KBM-7 (cell line): ENCODE measurements at places on chromosomes 4 and X.

DNA sequence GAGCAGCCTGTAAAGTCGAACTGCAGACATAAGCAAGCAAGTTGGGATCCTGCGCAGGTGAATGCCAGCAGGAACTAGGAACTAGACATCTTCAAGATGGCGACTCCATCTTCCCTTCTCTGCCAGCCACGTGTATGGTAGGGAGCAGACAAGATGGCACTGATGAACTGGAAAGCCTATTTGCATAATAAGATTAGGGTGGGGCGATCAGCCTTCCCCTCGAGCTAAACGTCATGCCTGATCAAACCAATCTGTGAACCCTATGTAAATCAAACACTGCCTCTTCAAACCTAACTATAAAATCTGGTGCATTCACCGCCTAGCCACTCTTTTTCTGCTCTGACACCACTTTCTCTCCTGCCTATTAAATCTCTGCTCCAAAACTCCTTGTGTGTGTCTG is 28.1 kb upstream of the LGI2 start:
- no peak for DNase-seq

DNA sequence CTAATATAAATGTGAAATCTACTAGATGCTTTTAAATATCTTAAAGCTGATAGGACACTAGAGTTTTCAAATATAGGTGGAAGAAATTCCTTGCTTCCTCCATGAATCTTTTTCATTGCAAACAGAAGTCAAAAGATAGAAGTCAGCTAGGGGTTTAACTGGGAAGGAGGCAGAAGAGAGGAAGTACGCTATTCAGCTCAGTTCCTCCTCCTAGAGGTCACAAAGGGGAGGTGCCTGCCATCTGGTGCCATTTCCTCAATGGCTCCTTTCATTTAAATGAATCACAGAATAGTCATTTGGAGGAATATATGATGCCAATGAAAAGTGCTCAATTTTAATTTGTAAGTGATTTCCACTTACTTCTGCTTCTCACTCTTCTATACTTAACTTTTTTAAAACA is 8.5 kb downstream of the COL25A1 start:
- peak; percentile 86 for DNase-seq

DNA sequence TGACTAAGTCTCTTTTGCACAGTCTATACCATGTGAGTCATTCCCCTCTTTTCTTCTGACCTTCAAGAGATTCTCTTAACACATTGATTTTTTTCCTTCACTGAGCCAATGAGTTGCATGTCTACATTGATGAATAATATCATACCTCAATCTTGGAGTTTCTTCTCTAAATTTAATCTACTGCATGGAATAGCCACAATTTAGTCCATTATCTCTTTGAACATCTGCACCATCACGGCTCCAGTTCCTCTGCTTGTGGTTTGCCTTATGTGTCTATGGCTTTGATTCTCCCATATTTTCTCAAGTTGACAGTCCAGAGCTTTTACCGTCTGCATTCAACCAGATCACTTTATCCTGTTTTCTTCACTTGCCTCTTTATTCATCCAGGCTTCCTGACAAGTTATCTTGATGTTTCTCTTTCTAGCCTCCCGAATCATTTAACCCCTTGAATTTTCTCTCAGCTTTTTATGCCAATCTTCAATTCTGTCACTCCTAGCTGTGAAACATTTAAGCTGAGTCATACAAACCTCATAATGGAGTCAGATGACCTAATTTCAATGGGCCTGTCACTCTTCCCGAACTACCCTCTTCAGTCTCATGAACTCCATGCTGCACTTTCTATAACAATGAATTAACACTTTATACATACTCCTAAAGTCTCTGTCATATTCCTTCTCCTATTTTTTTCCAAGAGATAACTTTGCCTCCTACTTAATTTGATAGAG is 222.3 kb downstream of the CPE start:
- peak; percentile 60 for DNase-seq

DNA sequence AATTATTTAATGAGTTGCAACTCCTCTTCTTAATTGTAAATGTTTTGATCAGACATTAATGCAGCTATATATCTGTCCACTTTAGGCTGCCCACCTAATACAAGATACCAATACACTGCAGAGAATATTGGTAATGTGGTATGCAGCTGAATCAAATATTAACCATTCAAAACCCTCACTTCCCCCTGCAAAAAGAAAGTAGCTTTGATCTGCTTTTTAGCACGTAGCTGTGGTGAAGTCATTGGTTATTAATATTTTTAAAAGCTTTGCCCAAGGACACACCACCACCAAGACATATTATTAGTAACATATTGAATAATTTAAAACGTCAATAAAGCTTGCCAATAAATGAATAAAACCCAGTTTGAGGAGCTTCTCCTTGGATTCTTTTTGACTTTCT is 28.6 kb upstream of the CYP2U1 start:
- no peak for DNase-seq

GRCh38 chr4:22532117-22532516 is 16.3 kb upstream of the ADGRA3 start:
- DNase-seq = no peak

- DNase-seq = no peak
Measured at GRCh38 chrX:72027024-72027913, 104.4 kb downstream of the RTL5 start.

DNA sequence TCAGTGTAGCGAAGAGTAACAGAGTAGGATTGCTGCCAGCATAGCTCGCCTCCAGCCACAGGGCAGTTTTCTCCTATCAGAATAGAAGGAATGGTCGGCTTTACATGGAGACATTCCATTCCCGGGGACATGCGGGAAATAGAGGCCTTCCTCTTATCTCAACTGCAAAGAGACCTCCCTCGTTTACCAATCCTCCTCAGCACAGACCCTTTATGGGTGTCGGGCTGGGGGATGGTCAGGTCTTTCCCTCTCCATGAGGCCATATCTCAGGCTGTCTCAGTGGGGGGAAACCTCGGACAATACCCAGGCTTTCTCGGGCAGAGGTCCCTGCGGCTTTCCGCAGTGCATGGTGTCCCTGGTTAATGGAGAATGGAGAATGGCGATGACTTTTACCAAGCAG is 285.0 kb downstream of the ASMT start:
- no peak for DNase-seq

DNA sequence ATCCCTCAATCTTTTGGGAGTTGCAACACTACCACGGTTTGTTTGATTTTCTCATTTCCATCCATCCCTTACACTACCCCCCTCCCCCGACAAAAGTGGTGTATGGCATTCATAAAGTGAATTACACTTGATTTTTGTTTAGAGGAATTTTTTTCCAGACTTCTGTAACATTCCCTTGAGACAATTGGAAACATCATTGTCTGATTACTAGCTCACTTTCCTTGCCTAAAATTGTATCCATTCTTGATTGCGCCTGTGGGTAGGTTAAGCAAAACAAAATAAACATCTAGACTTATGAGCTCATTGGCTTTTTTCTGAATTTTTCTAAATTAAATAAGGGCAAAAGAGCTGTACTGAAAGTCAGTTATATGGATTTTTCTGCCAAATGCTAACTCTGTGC is 3.5 kb downstream of the GPC3 start:
- DNase-seq = no peak

- DNase-seq = no peak
Measured at GRCh38 chrX:153725039-153725831, 579 bp downstream of the ABCD1 start.

DNA sequence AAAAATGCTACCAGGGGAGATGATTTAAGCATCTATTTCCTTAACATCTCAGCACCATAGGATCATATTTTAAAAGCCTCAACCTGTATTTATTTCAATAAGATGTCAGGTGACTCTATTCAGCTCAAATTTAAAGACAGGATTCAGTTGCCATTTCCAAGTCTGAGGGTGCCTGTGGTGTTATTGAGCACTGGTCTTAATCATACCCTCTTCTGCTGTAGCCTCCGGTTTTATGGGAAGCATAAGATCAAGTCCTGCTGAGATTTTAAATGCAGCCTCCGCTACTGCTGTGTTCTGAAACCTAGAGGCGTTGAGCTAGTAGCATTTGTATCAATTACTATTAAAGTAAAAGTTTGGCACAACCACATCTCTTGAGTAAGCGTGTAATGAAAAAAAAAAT is 185.7 kb upstream of the NWD2 start:
- no peak for DNase-seq

DNA sequence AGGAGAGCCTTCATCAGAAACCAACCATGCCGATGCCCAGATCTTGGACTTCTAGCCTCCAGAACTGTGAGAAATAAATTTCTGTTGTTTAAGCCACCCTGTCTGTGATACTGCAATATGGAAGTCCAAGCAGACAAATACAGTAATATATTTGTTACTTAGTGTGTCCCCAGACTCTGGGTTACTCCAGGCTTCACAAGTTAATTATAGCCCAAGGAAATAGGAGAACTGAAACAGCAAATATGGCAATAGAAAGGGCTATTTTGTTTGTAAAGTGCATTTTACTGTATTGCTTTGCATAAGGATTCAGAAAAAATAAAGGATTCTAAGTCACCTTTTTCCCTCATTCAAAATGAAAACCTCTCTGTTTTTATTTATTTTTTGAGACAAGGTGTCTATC is 15.7 kb downstream of the TIGD4 start:
- no peak for DNase-seq
